Naive thymus-derived CD8-positive, alpha-beta T cell (primary cell): ENCODE measurements at places on chromosomes 5 and 9.

GRCh38 chr5:89097103-89097502 lies 214.1 kb upstream of the MEF2C start:
- DNase-seq = no peak

GRCh38 chr9:99762470-99762869 lies 59.2 kb upstream of the NR4A3 start:
- DNase-seq = no peak

GRCh38 chr9:114460513-114461199 lies 44.6 kb downstream of the WHRN start:
- DNase-seq = no peak

- DNase-seq = no peak
Observed at GRCh38 chr5:6827526-6828219, 114.4 kb downstream of the TENT4A start.

GRCh38 chr9:22622815-22623214 lies 176.2 kb downstream of the DMRTA1 start:
- DNase-seq = no peak

GRCh38 chr9:69344459-69344858 lies 19.4 kb downstream of the ENTREP1 start:
- no peak for DNase-seq

DNA sequence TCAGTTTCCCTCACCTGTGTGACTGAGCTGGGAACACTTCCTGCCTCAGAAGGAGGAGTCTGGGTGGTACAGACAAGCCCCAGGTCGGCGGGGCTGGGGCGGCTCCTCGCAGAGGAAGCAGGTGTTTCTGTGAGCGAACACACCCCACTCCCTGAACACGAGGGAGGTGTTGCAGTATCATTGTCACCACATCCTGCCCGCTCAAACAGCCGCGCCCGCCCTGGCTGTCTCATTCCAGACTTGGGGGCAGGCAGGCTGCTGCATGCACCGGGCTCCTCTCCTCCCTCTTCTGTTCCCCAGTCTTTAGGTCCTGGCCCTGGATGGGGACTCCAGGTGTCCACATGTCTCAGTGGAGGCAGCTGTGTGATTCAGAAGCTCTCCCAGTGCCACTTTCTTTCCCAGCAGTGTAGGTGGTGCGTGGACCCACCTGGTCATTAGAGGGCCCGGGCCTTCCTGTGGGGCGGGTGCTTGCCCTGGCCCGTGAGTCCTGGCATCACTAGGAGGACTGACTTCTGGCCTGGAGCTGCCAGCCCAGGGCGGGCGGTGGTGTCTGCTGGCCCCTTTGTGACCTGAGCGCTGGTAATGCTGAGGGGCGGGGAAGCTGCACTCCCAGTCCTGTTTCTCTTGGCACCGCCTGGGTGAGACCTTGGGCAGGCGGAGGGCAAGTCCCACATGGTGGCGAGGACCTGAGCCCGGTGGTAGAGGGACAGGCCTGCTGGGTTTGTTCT lies 18.3 kb upstream of the PHYHD1 start:
- peak; percentile 92 for DNase-seq

DNA sequence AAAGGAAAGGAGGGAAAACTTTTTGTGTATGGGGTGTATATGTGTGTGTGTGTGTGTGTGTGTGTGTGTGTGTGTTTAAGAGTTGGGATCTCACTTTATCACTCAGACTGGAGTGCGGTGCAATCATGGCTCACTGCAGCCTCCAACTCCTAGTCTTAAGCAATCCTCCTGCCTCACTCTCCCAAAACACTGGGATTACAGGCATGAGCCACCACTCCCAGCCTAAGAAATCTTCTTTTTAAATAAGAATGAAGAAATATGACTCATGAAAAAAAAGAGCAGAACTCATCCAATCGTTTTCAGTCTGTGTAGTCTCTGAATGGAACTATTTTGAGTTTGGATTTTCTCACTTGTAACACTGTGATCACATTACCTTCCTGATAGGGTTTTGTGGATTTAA lies 601.5 kb downstream of the ACTL7B start:
- no peak for DNase-seq

DNA sequence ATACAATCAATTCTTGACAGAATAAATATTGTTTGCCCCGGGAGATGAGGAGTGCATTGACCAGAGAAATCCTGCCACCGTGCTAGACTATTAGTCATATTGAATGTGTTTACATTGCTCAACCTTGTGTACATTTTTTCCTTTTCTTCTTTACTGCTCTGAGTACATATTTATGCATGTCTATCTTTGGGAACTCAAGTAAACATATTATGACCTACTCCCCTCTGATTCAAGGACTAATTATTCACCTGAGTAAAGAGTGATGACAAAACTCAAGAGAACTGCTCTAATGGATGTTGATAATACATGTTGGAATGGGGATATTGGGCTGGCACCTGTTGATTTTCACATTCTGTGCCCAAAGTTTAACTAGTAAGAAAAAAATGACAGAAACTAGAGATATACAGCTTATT lies 3.9 kb upstream of the SPINK1 start:
- no peak for DNase-seq

DNA sequence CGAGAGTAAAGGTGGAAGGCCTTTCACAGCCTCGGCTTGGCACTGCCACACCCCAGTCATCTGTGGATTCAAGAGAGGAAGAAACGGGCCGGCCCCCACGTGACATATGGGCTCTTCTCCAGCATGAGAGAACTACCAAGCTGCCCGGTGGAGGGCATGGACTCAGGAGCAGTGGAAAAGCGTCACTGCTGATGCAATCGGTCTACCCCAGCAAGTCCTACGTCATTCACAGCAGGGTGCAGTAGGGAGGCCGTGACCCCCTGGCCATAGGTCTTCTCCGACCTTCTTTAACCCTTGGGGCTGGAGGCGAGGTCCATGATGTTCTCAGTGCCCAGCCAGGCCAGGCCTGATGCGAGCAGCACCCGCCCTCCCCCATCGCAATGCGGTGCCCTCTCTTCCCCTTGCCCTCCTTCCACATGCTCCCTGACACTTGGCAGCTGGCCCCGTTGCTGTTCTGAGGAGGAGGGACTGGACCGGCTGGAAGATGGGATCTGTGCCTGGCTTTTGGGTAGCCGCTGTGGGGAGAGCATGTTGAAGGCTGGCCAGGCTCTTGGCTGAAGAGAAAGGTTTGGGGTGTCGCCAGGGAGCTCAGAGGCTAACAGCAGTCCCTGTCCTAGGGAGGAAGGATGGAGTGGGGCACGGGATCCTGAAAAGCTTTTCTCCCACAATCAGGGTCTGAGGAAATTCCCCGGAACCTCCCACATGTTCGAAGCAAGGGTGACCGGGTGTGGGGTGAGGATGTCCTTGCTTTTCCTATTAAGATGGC lies 89.8 kb downstream of the LIFR start:
- no peak for DNase-seq

DNA sequence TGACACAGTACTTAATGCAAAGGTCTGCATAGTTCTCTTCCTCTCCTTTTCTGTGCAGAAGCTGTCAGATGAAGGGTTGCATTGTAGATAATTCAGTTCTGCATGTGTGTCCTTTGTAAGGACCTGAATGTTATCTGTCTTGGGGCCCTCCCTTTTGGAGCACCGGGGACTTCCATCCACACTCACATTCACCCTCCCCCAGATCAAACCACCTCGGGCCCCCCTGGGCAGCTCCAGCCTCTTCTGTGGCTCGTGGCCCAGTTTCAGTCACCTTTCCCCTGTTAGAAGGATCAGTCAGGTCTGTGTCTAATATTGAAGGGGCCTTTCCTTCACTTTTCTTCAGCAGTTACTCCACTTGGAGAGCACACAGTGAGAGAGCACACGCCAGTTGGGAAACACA lies 11.0 kb downstream of the DMRT1 start:
- DNase-seq = no peak

DNA sequence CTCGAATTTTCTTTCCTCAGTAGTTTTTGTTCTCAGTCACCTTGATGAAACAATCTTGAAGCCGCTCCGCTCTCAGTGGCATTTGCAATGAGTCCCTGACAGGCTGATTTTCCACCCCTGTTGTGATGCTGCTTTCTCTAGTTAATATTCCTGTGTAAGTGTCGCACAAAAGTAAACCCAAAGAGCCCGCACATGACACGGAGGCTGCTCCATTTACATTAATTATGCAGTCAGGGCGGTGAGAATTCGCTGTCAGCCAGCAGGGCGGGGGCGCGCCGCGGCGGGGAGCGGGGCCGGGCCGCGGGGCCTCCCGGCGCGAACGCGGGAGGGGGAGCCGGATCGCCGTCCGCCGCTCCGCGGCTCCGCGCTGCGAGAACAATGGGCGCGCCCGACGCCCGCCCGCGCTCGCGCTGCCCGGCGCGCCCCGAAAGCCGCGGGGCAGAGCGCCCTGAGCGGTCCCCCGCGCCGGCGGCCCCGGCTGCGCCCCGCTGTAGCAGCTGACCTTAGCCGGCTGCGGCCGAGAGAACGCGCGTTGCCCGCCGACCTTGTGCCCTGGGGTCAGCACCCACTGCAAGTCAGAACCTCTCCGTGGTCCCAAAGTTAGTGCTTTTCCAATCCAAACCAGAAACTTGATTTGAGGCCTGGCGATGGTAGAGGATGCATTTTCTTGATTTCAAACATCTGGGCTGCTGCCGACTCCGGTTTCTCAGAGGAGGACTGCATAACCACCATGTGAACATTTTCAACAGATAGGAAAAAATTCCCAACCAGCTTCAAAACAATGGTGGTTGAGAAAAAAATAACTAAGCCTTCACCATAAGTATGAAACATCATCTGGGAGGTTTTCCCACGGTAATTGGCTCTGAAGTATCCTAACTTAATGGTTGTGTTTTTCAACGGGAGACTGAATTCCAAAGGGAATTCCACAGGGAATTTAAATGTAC lies 142.6 kb downstream of the PBX3 start:
- peak; percentile 32 for DNase-seq

GRCh38 chr5:9498541-9499497 lies 47.1 kb downstream of the SEMA5A start:
- DNase-seq = no peak

DNA sequence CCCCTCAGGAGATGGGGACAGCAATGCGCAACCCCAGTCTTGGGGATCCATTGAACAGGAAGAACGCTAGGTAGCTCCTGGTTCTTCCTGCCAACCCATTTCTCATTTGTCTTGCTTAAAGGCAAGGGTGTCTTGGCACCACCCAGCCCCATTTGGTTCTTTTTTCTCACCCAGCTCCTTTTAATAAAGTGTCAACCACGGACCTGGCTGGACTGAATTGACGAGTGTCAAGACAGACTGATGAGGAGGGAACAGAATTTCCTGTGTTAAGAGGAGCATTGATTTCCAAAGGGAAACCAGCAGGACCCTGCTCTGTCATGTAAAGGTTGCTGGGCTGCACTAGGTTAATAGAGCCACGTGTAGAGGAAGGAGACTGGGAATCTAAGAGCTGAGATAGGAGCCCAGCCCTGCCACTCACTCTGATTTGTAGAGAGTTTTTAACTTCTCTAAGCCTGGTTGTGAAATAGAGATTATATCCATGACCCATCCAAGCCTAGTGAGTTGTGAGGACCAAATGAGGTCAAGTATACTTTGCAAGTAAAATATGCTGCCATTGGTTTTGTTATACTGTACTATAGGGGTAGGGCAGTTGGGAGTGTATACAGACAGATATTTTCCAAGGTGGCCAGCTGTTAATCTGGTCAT lies 33.7 kb downstream of the OSTF1 start:
- DNase-seq = no peak

- no peak for DNase-seq
Observed at GRCh38 chr9:401223-401622, 186.6 kb downstream of the DOCK8 start.

- no peak for DNase-seq
Observed at GRCh38 chr5:124546643-124547042, 199.8 kb downstream of the ZNF608 start.

DNA sequence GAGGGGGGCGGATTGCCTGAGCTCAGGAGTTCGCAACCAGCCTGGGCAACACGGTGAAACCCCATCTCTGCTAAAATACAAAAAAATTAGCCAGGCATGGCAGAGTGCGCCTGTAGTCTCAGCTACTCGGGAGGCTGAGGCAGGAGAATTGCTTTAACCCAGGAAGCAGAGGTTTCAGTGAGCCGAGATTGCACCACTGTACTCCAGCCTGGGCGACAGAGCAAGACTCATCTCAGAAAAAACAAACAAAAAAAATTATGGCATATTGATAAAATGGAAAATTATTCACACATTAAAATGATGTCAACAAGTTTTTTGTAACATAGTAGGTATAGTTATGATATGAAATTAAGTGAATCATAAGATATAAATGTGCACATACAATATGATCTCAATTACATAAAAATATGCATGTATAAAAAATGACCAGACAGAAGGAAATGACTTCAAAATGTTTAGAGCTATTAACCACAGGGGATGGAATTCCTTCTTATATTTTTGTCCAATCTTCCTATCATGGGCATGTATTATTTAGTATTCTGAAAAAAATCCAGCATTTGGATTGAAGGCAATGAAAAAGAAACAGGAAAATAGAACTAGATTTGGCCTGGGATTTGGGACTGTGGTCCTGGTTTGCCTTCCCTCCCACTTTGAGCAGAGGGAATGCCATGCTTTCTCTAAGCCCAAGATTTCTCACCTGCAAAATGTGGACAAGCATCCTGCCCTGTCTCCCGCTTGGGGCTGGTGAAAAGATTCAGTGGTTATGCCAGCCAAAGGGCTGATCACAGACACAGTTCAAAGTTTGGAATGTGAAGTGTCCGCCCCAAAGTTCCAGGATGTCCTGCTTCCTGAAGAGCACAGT lies 19.5 kb downstream of the SPAAR start:
- DNase-seq = no peak

DNA sequence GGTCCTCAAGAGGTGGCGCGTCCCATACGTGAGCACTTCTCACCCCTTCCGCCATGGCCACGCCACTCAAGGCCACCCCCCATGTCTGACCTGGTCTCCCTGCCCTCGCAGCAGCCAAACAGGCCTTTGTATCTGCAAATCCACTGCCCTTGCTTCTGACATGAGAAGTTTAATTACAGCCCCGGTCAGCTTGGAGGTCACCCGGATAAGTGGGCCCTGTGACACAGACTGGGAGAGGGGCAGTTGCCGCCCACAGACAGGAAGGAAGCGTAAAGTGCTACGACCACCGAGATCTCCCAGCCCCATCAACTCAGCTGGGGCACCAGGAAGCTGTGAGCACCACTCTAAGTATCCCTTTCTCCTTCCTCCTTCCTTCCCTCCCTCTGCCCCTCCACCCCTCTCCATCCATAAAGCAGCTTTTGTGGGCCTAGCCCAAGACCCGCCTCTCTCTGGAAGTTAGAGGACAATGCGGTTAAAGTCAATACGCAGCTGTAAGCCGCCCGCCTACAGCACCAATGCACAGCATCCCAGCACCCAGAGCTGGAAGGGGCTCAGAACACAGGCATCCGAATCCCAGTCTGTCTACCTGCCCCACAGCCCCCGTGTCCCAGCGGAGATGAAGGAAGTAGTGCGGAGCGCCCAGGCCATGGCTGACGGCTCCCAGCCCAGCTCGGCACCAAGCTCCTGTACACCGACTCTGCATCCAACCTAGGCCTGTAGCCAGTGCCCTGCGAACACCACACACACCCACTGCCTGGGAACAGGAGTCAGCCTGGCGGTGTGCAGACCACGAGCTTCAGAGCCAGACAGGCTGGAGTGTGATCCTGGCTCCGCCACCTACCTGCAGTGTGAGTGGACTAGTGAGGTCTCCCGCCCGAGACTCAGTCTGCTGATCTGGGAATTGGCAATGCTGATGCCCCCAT lies 44.8 kb upstream of the RNF130 start:
- DNase-seq = no peak

- DNase-seq = no peak
Observed at GRCh38 chr9:121690316-121690715, 38.9 kb downstream of the DAB2IP start.

GRCh38 chr5:107670087-107670931 lies 428 bp downstream of the EFNA5 start:
- DNase-seq = no peak
